Keratinocyte (primary cell): ENCODE measurements at places on chromosomes 6 and 20. TPM values are rescaled to one million over a fixed set of nuclear protein-coding genes. Genes with fewer than 3 reads are reported as not detected.

DNA sequence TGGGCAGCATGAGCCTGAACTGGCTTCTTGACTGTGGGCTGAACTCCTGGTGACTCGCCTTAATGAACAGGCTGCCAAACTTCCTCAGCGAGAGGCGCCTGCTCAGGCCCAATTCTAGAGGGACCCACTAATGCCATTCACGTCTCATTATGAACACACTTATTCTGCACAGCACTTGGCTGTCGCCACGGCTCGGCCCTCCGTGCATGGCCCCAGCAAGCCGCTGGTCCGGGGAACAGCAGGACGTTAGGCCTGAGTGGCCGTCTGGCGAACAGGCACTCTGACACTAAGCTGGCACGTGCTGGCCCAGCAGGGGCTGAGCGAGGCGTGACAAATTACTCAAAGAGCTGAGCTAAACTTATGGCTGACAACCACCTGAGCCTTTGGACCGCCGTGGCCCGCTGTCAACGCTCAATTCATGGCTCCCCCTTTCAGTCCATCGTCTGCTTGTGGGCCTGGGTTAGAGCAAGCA is 45.9 kb downstream of the INSM1 start:
- H3K36me3 ChIP-seq, result no peaks in the 10 kb centered on the region
- no peak for DNase-seq
- H3K4me3 ChIP-seq, result no peak overlapping the region
- H3K27me3 ChIP-seq, result no peaks in the 10 kb centered on the region
- H3K4me1 ChIP-seq, result no peaks in the 10 kb centered on the region

- peaks cover 10% of the 10 kb centered on the region for H3K36me3 ChIP-seq
- H3K4me3 ChIP-seq, result no peak overlapping the region
Observed at GRCh38 chr6:127291495-127291894, 24.8 kb downstream of the RNF146 start.

DNA sequence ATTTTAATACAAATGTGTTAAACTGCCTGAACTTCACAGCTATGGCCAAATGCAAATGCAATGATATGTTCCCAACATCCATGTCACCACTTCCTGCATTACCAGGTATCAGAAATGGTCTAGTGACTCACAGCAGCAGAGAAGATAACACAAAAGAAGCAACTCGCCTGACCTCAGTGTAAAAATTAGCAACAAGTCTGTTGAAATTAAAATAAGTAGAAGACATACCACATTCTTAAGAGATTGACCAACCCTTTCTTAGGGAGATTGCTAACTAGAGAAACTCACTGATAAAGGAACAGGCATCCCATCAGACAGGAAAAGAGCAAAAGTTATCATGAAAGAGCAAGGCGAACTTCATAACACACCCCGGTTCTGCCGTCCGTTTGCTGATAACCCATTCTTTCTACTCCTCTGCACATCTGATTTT is 45.1 kb downstream of the RNASET2 start:
- no peaks in the 10 kb centered on the region for H3K4me1 ChIP-seq
- H3K4me3 ChIP-seq, result no peak overlapping the region
- DNase-seq, result no peak
- H3K27ac ChIP-seq, result no peak overlapping the region
- H3K27me3 ChIP-seq, result no peaks in the 10 kb centered on the region

- H3K4me3 ChIP-seq, result no peak overlapping the region
- no peak overlapping the region for H3K27ac ChIP-seq
- no peak for DNase-seq
- H3K36me3 ChIP-seq, result no peaks in the 10 kb centered on the region
- no peaks in the 10 kb centered on the region for H3K27me3 ChIP-seq
Observed at GRCh38 chr20:6231556-6231955, 108.7 kb upstream of the FERMT1 start.

DNA sequence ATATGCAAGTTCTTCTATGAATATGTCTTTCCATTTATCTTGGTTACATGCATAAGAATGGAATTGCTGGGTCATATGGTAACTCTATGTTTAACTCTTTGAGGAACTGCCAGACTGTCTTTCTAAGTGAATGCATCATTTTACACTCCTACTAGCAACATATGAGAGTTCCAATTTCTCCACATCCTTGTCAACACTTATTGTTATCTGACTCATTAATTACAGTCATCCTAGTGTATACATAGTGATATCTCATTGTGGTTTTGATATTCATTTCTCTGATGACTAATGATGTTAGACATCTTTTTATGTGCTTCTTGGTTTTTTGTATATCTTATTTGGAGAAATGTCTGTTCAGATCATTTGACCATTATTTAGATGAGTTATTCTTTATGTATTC is 96.7 kb upstream of the LAMP5 start:
- no peak for DNase-seq
- no peaks in the 10 kb centered on the region for H3K4me1 ChIP-seq
- no peaks in the 10 kb centered on the region for H3K27me3 ChIP-seq
- H3K4me3 ChIP-seq, result no peak overlapping the region

GRCh38 chr6:20200761-20201630 is 11.3 kb downstream of the MBOAT1 start:
- DNase-seq, result no peak
- no peaks in the 10 kb centered on the region for H3K27me3 ChIP-seq
- no peak overlapping the region for H3K4me3 ChIP-seq
- H3K4me1 ChIP-seq, result peaks cover 31% of the 10 kb centered on the region

DNA sequence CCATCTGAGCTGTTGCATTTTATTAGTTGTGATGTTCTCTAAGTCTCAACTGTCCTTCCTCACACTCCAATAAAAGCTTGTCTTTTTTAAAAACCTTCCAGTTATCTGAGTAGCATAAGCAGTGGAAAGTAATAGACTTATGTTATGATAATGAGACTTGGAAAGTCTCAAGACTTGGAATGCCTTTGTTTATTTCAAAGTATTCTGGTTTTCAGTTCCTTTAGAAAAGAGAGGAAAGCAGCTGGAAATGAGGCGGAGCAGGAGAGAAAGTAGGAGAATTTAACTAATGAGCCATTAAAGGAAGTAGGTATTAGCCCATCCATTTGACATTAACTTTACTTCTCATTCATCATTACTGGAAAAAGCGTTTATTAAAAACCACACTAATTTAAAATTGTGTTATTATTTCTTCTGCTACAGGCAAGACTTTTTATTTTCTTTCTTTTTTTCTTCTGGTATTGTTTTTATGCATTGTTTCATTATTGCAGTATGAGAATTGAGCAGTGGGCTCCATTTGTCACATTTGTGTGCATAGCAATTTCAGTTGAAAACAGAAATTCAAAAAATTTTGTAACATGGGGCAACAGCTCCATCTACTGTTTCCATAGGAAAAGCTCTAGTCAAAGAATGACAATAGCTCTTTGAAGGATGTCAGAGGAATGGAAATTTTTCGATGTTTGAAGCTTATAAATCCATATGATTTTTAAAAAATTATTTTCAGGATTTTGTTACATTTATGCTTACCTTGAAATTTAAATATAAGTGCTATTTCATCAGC is 194.8 kb downstream of the COL9A1 start:
- no peak overlapping the region for H3K27ac ChIP-seq
- H3K27me3 ChIP-seq, result no peaks in the 10 kb centered on the region
- no peaks in the 10 kb centered on the region for H3K36me3 ChIP-seq
- no peaks in the 10 kb centered on the region for H3K4me1 ChIP-seq

DNA sequence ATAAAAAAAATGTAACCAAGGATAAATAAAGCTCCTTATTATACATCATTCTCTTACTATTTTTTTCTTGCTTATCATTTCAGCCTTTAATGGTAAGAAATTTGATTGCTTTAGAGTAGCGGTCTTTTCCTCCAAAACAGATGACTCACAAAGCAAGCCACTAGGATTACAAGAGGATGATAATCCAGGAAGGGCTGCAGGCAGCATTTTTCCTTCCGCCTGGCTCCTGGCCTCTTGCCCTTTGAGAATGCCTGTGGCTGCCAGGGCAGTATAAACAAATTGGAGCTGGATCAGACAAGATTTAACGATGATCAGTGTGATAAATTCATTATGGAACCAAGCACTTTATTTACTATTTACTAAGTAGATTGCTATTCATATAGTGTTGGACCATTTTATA is 9.7 kb upstream of the FBXL4 start:
- no peak for DNase-seq
- no peaks in the 10 kb centered on the region for H3K4me1 ChIP-seq
- H3K27ac ChIP-seq, result no peak overlapping the region
- H3K36me3 ChIP-seq, result no peaks in the 10 kb centered on the region
- no peaks in the 10 kb centered on the region for H3K27me3 ChIP-seq

The LTA gene
- polyA plus RNA-seq, result 0.04 TPM in 1 of 3 replicates, not detected in the others

The SHLD1 gene
- 2.4 to 3.2 TPM (median 2.4 TPM) in 3 replicates for polyA plus RNA-seq

The POU5F1 gene
- polyA plus RNA-seq, result 1.0 to 1.6 TPM (median 1.6 TPM) in 3 replicates
